ENCODE measurements at places on chromosomes 12 and 14.

- DNase-seq: no peak
Measured at GRCh38 chr12:46914336-46914735, 88.5 kb upstream of the SLC38A4 start.

DNA sequence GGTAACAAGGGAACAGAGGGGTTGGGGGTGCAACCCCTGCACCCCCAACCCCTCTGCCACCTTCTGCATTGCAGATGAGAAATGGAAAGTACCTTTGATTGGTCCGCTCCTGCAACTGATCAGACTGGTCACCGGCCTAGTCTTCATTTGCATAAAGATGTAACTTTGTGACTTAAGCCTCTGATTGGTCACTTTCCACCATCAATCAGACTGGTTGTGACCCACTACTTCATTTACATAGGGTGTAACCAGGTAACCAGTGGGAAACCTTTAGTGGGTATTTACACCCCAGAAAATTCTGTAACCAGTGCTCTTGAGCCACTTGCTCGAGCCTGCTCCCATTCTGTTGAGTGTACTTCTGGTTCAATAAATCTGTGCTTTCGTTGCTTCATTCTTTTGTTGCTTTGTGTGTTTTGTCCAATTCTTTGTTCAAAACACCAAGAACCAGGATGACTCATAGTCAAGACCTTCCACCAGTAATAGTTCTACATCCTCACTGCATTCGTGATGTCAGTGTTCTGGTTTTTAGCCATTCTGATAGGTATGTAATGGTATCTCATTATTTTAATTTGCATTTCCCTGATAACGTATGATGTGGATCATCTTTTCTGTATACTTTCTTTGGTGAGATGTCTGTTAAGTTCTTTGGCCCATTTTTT, 30.8 kb downstream of the LEMD3 start:
- DNase-seq: no peak

- no peak for DNase-seq
Measured at GRCh38 chr14:86639146-86639545, 1109.2 kb downstream of the FLRT2 start.

DNA sequence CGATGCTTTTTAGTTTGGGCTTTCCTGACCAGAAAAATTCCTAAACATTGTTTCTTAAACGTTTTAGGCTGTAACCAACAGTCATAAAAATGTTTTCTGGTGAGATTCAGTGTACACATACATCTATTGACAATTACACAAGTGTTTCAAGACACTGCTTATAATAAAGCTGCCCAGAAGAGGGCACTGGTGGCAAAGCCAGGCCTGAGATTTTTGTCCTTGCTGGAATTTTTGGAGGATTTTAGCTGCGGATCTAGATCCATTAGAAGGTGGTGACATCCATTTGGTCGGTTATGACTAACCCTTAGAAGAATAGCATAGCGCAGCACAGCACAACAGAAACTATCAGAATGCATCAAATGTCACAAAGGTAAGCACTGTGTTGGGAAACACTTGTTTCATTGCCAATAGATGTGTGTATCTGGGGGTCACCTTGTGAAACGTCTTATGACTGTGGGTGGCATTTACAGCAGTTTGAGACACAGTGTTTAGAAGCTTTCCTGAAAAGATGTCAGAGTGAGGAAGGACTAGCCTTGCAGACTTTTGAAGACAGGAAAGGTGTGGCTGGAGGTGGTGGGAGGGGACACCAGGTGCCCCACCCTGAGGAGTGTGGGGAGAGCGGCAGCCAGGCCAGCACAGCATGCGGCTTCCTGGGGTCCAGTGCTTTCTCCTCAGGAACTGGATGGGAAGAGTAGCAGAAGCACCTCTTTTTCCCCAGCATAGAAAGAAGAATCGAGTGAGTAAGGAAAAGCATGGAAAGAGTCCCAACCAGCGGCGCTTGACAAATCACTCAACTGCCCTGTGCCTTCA, 54.7 kb upstream of the FKBP4 start:
- no peak for DNase-seq
